ENCODE measurements at places on chromosomes 2 and 18.
A peak's percentile ranks its signal among the peaks of the same experiment; 100 is the strongest.

DNA sequence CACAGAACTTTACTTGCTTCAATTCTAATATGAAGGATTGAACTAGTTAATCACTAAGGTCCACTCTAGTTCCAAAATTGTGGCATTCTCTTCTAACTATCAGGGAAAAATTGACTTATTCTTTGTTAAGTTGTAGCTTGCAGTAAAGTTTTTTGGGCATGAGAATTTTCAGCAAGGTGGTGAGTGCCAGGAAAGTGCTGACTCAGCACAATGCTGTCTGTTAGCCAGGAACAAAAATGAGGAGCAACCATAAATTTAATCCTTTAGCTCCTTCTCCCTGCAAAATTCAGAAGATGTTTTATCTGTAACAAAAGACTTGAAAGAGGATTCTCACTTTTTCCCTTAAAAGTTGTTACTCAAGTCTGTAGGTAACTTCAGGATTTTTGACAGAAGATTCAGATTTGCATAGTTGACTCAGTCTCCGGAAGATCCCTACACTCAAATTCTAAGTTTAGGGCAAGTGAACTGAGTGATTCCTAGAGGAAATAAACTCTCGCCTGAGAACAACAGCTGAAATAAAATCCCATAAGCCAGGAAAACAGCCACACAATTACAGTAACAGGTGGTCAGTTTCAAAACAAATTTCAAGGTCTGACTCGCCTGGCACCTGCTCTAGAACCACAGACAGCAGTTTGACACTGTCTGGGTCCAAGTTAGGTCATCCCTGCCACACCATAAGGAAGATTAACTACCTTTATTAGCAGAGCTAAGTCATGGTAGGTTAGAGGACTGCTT lies 20.2 kb upstream of the DARS1 start:
- DNase-seq, result no peak

DNA sequence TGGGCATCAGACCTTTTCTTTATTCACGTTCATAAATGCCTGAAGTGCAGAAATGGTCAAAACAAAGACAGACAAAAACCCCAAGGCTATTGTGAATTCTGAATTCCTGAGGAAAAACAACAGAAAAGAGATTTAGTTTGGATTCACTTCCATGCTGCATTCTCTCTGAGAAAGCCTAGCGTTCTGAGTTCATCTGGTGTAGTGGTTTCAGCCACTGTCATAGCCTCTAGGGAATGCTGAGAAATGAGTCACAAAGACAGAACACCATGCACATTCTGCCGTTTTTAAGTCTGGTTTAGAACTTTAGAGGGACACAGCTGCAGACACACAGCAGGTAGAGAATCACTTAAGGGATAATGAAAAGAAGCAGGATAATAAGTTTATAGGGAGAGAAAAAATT lies 93.8 kb downstream of the LRP1B start:
- DNase-seq, result no peak

GRCh38 chr18:62881509-62882016 lies 166.2 kb downstream of the PHLPP1 start:
- no peak for DNase-seq

DNA sequence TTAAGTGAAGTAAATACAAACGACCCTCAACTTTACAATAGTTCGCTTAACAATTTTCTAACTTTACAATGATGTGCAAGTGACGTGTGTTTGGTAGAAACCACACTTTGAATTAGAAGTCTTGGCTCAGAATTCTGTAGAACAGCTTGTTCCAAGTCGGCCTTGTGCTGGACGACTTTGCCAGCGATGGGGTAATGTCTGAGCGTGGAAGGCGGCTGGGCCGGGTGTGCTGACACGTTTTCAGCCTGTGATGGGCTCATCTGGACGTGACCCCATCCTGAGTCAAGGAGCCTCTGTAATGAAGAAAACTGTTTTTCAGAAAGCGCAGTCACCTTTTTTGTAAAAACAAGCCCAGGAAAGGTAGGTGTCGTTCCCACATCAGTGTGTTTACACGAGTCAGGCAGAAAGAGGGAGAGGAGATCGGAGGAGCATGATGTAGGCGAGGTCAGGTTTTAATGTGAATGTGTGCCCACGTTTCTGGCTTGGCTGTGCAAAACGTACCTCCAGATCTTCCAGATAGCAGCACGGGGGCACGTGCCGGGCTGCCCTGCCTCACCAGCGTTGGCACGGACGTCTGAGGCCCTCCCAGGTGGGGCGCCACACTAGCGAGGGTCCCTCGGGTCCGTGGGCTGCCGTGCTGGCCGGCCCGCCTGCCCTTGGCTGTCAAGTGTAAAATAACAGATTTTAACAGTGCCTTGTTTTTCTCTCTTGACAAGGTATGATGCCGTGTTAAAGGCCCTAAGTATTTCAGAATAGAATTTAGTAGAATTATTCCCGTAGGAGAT lies 54.6 kb downstream of the CTDP1 start:
- no peak for DNase-seq

DNA sequence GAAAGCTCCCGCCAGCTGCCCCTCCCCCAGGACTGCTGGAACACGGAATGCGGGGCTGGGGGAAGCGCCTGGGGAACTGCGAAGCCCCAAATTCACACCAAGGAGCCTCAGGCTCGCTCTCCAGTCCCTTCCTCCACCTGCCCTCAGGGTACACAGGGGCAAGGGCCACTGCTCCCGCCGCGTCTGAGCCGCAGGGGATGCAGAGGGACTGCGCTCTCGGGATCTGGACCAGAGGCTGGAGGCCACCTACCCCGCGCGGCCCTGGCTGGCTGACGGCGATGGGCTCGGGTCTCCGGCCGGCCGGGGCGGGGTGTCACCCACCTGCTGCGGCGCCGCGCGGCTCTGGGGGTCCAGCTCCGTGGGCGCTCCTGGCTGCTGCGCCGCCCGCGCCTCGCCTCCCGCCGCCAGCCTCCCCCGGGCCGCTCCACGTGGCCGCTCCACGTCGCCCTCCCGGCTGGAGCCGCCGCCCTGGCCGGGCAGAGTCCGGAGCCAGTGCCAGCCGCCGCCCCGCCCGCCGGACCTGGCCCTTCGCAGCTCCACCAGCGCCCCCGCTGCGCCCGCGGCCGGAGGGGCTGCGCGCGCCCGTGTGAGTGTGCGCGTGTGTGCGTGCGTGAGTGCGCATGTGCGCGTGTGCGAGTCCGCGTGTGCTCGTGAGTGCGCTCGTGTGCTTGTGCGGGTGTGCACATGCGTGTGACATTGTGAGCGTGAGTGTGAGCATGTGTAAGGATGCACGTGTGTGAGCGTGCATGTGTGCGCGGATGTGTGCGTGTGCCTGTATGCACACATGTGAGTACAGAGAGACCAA lies at the start of gene CGREF1:
TSS of gene CGREF1 (minus strand) at position 604 of the 805 bp plus-strand sequence. CDS start 14,762 bp downstream, outside the sequence.
- no peak for DNase-seq

DNA sequence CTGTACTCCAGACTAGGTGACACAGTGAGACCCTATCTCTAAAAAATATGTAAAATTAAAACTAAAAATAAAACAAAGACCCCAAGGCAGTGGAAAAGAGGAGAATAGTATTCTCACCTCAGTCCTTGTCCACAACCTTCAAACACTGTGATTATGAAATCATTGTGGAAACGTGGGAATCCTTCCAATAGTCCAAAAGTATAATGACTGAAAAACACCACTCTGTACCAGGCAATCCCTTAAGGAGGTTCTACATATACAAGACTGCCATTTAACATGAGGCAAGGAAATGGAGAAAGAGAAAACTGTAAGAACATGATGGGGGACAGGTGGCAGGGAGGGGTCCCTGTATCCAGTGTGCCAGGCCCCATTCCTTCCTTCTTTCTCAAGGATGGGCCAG lies 66.1 kb downstream of the ACVR1 start:
- no peak for DNase-seq

DNA sequence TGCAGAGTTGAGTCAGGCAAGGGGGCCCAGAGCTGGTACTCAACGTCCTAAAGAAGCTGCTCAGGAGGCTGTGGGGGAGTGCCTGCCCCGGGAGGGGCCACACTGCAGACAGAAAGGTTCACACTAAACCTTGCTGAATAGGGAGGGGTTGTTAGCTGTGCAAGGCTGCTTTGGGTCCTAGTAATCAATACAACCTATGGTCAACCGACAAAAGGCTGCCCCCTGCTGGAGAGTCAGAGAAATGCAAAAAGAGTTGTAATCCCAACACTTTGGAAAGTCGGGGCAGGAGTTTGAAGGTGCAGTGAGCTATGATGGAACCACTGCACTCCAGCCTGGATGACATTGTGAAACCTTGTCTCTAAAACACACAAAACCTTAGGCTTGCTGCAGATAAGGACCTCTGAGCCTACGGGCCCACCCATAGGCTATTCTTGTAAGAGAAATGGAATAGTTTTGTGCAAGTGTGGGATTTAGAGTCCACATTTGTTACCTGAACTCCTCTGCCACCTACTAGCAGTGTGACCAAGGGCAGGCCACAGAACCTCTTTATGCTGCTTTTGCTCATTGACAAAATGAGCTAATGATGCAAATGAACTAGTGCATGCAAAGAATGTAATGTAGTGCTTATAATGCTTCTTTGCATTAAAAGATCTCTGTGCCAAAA lies 81.5 kb downstream of the PRPF40A start:
- DNase-seq, result peak; percentile 72

GRCh38 chr18:10481831-10482230 lies 27.4 kb downstream of the APCDD1 start:
- no peak for DNase-seq

- no peak for DNase-seq
Observed at GRCh38 chr2:143720095-143720664, 591.0 kb downstream of the ARHGAP15 start.

GRCh38 chr18:27967913-27968824 lies 208.8 kb downstream of the CDH2 start:
- no peak for DNase-seq

GRCh38 chr2:235054475-235054874 lies 102.7 kb downstream of the SH3BP4 start:
- DNase-seq, result no peak

DNA sequence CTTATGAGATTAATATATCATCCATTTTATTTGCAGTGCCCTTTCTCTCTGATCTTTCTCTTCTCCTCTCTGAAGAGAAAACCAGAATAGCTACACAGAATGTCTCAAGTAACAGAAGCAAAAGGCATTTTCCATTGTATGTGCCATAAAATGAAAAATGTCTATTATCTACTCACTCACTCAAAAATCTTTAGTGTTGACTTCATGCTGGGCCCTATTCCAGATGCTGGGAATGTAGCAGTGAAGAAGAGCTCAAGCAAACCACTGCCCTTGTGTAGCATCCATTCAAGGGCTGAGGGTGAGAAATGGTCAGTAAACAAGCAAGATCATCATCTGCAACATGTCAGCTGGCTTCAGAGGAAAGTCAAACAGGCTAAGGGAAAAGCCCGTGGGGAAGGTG lies 427.7 kb downstream of the METTL4 start:
- no peak for DNase-seq

DNA sequence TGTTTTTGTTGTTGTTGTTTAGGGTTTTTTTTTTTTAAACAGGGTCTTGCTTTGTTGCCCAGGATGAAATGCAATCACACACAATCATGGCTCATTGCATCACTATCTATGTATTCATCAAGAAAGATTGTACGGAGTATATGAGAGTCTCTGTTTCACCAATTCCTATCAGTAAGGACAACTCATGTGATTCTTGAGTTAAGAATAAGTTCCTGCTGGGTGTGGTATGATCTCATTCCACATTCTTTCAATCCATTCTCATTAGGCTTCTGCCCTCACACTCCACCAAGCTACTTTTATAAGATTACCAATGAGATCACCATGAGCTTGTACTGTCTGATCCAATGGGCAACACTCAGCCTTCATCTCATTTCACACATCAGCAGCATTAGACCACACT lies 9.1 kb upstream of the AP1S3 start:
- DNase-seq, result no peak

DNA sequence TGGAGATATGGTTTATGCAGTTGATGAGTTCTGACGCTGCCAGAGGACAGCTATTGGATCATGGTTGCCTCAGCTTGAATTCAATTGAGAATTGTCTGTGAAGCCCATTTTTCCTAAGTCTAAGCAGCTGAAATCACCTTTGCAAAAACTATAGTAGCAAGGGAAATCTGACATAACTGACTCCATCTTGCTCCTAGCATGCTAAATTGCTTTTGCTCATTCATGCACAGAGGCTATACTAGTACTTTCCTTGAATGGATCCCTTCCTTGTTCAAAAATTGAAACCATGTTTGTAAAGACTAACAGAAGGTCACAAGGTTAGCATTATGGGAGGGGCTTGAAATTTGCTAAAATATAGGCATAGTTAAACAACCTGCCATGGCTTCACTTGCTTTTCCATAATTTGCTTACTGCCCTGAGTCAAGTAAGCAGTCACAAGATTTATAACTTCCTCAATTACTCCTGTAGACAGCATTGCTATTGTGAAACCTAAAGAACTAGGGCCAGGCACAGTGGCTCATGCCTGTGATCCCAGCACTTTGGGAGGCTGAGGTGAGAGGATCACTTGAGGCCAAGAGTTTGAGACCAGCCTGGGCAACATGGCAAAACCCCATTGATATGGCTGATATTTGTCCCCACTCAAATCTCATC lies 41.2 kb downstream of the CHRNA1 start:
- DNase-seq, result no peak

DNA sequence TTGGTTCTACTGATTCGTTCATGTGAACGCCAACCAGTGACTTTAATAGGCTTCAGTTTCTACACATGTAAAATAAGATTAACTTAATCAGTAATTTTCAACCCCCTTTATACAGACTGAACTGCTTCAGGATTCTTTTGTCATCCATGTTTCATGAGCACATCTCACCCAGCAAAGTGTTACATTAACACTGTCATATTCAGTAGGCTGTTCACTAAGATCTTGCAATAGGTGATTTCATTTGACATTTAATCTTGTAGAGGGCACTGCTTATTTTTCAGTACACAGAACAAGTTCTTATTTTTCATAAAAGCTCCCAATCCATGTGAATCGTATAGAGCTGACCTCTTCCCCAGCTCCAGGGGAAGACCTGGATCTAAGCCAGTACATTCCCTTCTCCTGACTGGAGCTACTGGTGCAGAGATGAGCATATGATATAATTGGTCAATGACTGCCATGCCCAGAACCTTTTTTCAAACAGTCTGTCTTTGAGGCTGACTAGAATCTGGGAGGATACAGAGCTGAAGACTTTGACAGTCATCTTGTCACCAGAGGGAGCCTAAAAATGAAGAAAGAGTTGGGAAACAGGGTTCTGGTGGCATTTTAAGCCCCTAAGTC lies 72.2 kb upstream of the CHRNA1 start:
- DNase-seq, result no peak

DNA sequence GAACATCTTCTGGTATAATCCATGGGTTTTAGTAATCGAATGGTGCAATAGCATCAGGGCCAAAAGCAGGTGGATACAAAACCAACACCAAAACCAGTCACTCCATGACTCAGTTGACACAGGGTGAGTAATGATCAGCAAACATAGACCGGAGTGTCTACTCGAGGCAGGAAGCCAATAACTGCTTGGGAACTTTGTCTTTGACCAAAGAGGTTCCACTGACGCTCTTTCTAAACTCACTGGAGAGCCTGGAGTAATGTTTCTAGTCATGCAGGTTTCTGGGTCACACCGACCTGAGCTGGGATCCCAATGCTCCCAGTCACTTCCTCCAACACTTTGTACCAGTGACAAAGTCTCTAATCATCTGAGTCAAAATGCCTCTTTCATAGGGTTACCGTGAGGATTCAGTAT lies 30.9 kb downstream of the MREG start:
- DNase-seq, result peak; percentile 28
